ENCODE measurements at places on chromosomes 7 and 10.
A peak's percentile ranks its signal among the peaks of the same experiment; 100 is the strongest.

- no peak for DNase-seq
Measured at GRCh38 chr10:13673156-13673555, 86.4 kb downstream of the PRPF18 start.

GRCh38 chr10:78272329-78272728, 238.7 kb downstream of the RPS24 start:
- no peak for DNase-seq

- no peak for DNase-seq
Measured at GRCh38 chr7:93150200-93150835, 2.1 kb upstream of the SAMD9L start.

GRCh38 chr10:29811751-29812427, 177.1 kb upstream of the SVIL start:
- DNase-seq, result peak; percentile 90

DNA sequence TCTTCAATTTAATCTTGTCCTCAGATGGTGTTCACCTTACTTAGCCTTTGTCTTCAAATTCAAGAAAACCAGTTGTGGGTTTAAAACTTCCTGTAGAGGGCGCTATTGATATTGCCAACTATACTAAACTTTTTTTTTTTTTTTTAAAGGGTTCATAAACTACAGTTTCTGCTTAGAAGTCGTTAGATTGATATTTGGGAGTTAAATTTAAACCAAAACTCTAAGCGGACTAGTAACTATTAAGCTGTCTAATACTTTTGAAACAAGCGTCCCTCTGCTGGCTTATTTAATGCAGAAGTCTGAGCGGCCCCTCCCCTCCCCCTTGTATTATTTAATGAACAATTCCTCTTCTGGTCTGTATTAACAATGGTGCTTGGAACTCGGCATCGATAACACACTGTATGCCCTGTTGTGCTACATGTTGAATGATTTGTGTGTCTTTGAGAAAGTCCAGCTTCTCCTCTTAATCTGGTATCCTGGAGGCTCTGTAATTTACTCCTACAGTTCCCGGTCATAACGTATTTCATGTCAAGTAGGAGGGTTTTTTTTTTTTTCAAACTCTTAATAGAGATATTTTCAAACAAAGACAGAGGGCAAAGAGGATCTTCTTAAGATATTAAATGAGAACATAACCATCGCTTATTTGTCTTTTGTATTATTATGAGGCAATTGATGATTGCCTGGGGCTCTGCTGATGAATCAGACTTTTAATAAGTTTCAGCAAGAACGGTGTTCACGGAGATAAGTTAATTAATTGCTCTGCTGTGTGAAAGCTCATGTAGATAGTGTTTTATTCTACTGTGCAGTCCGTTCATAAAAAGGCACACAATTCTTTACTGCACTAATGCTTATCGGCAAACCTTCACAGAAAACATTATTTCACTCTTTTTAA, 22.6 kb upstream of the CREB5 start:
- peak; percentile 75 for DNase-seq

GRCh38 chr7:6558837-6559236, 7.6 kb upstream of the GRID2IP start:
- DNase-seq, result no peak

DNA sequence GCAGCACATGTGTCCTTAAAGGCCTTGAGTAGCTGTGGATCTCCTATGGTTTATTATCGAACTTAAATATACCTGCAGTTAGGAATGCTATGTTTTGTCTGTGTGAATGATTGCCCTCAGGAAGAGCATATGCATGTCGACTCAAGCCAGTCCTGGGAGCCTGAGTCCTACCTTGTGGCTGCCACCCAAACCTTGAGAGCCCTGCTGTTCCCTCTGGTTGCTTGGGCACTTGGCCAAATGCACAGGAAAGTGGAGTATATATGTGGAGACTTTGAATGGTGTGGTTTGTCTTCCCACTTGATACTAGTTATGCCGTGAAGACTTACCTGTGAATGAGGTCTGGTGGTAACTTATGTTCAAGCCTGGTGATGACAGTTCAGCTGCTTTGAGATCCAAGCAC, 409.8 kb downstream of the LRMDA start:
- no peak for DNase-seq

- DNase-seq, result no peak
Measured at GRCh38 chr7:88485821-88486220, 179.1 kb upstream of the STEAP4 start.

DNA sequence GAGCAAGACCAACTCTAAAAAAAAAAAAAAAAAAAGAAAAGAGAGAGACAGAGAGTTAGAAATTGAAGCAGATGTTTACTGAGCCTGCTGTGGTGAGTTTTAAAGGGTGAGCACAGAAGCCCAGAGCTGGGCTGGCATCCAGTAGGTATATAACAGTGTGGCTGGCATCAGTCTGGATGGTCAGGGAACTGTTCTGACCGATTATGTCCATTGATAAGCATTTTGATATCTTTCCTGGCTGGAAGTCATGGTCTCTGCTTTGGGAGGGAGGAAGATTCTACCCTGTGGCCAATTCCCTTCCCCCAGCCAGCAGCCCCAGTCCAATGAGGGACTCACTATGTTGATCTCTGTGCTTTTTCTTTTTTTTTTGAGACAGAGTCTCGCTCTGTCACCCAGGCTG, 65.2 kb upstream of the PODXL start:
- DNase-seq, result no peak

DNA sequence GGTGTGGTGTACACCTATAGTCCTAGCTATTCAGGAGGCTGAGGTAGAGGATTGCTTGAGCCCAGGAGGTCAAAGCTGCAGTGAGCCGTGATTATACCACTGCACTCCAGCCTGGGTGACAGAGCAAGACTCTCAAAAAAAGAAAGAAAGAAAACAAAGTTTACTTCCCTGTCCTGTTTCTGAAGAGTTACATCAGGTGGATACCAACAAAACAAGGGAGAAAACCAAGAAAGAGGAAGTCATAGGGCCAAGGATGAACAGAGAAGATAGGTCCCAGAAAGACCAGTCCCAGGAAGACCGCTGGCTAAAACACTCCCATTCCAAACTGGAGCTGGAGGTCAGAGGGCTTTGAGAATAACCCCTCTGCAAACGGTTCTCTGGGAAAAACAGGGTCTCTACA, 13.5 kb downstream of the MACROH2A2 start:
- DNase-seq, result no peak

- DNase-seq, result no peak
Measured at GRCh38 chr7:71135116-71135515, 3.2 kb downstream of the GALNT17 start.

- no peak for DNase-seq
Measured at GRCh38 chr10:121188005-121188404, 336.8 kb downstream of the WDR11 start.

DNA sequence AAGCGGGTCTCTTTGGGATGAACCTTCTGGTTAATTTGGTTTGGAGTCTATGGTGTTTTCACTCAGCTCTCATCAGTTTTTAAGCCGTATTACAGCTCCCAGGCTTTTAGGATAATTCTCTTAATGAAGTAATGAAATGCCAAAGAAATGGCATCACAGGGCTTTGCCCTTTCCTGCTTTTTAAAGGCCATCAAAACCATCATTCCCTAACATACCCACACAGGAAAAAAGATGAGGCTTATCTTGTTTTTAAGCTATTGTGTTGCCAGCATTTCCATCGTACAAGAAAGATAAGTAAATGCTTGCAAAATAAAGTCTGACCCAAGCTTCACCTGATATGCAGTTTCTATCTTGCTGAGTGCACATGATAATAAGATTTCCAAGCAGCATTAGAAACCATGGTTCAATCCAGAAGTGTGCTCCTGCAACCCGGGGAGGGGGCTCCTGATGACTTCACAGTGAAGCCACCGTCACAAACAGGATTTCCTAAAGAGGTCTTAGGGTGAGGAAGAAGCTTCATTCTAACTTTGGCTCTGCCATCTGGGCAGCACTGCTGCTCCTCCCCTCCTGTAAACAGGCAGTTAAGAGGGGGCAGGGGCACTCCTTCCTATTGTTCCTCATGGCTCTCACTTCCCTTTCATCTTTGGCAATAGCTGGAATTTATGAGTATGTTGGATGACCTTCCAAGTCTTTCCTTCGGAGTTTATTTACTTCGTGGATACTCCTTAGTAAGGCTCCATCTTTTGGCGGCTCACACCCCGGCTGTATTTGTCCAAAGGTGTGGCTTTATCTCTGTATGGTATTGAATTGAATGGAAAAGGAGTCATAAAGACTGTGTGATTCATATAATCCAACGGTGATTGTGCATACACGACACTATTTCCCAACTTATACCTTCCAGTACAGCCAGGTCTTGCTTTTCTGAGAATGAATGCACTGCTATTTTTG, 55.2 kb upstream of the FAM133B start:
- DNase-seq, result no peak

DNA sequence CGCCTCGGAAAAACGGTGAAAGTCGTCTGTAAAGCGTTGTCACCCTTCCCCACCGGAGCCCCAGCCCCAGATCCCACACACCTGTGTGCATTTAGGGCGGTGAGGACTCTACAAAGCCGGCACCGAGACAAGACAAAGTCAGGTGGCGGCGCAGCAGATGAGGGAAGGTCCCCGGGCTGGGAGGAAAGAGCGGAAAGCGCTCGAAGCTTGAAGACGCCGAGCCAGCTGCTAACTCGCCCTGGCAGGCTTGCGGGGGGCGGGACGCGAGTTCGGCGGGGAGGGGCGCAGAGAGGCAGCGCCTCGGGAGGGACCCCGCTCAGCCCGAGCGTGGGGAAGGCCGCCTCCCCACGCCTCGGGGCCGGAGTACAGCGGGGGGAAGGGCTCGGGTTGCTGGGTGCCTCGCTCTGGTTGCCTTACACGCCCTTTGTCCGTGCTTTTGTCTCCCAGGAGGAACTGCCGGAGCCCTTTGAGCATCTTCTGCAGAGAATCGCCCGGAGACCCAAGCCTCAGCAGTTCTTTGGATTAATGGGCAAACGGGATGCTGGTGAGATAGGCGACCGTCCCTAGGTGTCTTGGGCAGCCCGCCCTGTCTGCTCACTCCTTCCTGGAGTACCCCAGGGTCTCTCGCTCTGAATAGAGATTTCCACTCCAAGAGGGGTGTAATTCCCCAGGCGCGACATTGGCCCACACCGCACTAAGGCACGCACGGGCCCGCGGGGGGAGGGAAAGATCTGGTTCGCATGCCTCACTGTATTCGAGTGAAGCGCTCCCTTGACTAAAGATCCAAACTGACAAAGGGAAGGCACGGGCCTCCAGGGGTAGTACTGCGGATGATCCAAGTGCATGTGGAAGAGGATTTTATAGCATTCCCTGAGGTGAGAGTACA, 1.6 kb downstream of the TAC1 start:
- no peak for DNase-seq

GRCh38 chr10:118915161-118915560, 114.4 kb upstream of the NANOS1 start:
- no peak for DNase-seq

- DNase-seq, result no peak
Measured at GRCh38 chr10:11443468-11444154, 167.8 kb downstream of the USP6NL start.

DNA sequence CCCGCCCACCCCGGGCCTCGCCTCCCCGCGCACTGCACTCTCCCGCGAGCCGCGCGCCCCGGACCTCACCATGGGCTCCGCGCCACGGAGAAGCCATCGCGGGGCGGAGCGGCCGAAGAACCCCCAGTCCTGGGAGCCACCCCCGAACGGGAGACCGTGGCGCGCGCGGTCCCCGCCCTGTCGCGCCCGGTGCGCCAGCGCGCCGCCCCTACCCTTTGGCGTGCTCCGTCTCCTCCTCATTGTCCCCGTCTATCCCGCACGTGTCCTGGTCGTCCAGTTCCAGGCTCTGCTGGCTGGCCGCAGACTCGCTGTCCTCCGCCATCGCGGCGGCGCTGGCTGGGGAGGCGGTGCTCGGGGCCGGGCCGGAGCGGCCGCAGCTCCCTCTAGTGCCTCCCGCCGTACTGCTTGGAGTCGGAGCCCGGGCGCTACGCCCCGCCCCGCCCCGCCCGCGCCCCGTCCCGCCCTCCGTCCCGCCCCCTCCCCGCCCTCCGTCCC, at the start of gene NMT2:
Gene NMT2, minus strand, starts transcription at position 403 of the 495 bp plus-strand sequence. Its CDS starts 81 bp downstream, at position 322.
- no peak for DNase-seq

- DNase-seq, result no peak
Measured at GRCh38 chr10:97184971-97185325, 811 bp downstream of the SLIT1 start.

- no peak for DNase-seq
Measured at GRCh38 chr10:107502229-107502985, 337.9 kb upstream of the SORCS1 start.

DNA sequence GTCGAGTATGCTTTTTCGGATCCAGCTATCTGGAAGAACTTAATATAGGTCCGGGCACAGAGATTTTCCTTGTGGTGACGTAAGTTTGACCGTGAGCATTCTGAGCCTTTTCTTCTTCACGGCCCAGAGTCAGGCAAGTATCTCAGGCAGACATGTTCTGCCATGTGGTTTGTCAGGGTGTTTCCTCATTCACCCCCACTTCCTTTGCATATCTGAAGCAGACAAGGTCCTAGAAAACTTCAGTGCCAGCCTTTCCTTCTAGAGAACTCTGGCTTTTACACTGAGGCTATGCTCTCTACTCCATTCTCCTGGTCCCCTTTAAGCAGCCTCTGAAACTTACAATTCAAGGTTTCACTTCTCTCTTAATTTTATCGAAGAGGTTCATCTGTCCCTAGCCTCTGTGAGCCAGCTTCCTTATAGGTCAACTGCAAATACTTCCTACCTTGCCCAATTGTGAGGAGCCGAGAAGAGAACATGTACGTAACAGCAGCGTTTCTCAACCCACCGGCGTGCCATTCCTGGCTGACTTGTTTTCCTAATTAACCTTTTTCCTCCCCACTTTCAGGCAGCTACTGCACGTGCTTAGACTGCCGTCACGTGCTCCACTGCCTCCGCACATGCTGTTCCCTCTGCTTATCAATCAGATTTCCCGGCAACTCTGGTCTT, 47.3 kb downstream of the CDCA7L start:
- DNase-seq, result no peak

DNA sequence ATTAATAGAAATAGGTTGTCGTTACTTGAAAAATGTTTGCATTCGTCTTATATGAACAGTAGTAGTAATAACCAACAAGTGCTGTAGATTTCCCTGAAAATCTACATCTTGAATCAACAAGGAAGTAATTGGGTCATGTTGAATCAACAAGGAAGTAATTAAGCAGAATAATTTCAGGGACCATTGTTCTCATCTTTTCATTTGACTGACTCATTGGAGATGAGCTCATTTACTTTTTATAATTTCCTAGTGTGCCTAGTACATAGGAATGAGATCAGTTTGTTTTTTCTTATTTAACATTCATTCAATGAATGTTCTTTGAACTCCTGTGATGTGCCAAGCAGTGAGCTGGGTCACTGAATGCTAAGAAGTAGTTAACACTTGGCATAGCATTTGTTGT, 8.2 kb downstream of the CLDN12 start:
- no peak for DNase-seq

- DNase-seq, result no peak
Measured at GRCh38 chr7:107957436-107957835, 45.5 kb downstream of the LAMB1 start.

All from SHP77 treated with DMSO at 0.1 percent for 48 hours (cell line).